ENCODE measurements at places on chromosomes 5 and 9. TPM values are rescaled to one million over a fixed set of nuclear protein-coding genes. Genes with fewer than 3 reads are reported as not detected.

TLX3 gene
- not detected for polyA plus RNA-seq

FOXD4L4 gene
- polyA plus RNA-seq = not detected

ELAVL2 gene
- polyA plus RNA-seq = 0.19 TPM

SKP2 gene
- 3.4 TPM for polyA plus RNA-seq

EFNA5 gene
- polyA plus RNA-seq = 5.9 TPM

TTC39B gene
- 4.9 TPM for polyA plus RNA-seq

CTNNAL1 gene
- polyA plus RNA-seq = 54.8 TPM

EPB41L4B gene
- polyA plus RNA-seq = 7.7 TPM

FBXO4 gene
- 7.8 TPM for polyA plus RNA-seq

BARX1 gene
- polyA plus RNA-seq = not detected

ORM1 gene
- polyA plus RNA-seq = 0.73 TPM

FSTL4 gene
- polyA plus RNA-seq = 4.0 TPM

MRPS2 gene
- 92.7 TPM for polyA plus RNA-seq

SPATA31A3 gene
- not detected for polyA plus RNA-seq

SLCO6A1 gene
- polyA plus RNA-seq = not detected

STK32A gene
- 7.8 TPM for polyA plus RNA-seq

SPINK13 gene
- 0.43 TPM for polyA plus RNA-seq

SLC36A2 gene
- polyA plus RNA-seq = 46.2 TPM

FAM78A gene
- 1.6 TPM for polyA plus RNA-seq

TMEM141 gene
- polyA plus RNA-seq = 403 TPM

ADAM19 gene
- 0.88 TPM for polyA plus RNA-seq

BHMT2 gene
- 230 TPM for polyA plus RNA-seq

PCA3 gene
- polyA plus RNA-seq = 0.11 TPM

ACOT12 gene
- 2.2 TPM for polyA plus RNA-seq

SLC45A2 gene
- 0.22 TPM for polyA plus RNA-seq

PFN3 gene
- polyA plus RNA-seq = not detected

PCDHB10 gene
- 0.73 TPM for polyA plus RNA-seq
